ENCODE measurements at places on chromosomes 12 and 14. TPM values are rescaled to one million over a fixed set of nuclear protein-coding genes. Genes with fewer than 3 reads are reported as not detected.

DNA sequence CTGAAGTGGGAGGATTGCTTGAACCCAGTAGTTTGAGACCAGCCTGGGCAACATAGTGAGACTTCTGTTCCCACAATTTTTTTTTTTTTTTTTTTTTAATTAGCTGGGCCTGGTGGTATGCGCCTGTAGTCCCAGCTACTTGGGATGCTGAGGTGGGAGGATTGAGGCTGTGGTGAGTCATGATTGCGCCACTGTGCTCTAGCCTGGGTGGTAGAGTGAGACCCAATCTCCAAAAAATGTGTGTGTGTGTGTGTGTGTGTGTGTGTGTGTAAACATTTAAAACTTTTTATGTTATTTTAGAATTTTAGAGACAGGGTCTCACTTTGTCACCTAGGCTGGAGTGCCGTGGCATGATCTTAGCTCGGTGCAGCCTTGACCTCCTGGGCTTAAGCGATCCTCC lies 6.8 kb downstream of the PPP1R36 start:
- no peak for DNase-seq

DNA sequence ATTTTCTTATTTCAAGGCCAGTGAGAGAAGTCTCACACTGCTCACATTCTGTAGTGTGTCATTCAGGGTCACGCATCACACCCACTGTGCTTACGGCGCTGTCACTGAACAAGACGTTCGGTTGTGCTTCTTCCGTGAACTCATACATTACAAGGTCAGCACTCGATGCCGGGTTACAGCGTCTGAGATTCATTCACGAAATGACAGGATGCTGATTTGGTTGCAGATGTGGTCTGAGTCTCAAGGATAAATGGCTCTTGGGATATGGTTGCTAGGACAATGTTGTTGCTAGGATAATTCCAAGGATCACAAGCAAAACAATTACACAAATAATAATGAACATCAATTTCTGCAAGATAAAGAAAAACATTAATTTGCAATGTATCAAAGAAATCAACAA lies 47.4 kb downstream of the STX2 start:
- DNase-seq: no peak

DNA sequence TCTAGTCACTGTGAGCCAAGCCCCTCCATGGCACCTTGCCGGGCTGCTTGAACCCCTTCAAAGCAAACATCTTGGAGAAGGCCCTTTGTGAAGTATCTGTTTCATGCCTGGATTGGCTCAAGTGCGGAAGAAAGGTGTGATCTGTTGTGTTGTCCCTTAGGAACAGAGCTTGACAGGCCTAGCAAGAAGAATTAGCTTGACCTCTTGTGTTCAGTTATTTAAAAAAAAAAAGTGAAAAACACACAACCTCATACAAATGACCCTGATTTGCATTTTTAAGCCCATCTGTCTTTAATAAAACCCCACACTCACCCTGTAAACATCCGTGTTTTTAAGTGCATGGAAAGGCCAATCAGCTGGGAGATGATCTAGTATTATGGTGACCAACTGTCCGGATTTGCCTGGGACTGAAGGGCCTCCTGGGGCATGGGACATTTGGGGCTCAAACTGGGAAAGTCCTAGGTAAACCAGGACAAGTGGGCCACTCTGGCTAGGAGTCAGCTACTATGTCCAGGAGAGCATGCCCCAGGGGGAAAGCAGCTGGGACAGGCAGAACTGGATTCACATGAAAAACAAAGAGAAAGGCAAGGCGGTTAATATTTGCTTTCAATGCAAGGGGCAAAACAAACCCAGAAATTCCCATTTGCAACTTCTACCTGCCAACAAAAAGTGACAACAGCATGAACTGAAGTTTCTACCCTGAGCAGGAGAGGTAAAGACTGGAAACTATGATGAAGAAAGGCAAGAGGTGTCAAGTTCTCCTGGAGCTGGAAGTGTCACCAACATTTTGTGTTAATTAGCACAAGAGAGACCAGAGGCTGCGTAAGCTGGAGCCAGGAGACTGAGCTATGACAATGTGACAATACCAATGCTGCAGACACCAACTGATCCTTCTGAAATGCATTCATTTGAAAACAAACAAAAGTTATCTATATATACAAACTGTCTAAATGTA lies 78.6 kb downstream of the CLMN start:
- DNase-seq: no peak

DNA sequence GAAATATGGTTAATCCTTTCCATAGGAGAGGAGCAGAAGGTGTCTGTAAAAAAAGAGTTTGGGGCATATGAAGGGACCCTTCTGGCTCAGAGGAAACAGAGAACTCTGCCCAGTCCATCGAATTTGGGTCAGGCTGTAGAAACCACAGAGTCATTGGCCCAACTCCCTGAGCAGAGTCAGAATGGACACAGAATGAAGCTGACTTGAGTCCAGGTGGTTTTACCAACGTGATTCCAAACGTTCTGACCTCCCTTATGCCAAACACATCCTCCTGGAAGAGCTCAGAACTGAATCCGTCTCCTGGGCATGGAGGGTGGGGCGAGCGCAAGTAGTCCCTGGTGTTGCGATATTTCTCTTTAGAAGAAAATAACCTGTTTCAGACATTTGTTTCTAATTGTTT lies 138.8 kb downstream of the DAD1 start:
- no peak for DNase-seq

DNA sequence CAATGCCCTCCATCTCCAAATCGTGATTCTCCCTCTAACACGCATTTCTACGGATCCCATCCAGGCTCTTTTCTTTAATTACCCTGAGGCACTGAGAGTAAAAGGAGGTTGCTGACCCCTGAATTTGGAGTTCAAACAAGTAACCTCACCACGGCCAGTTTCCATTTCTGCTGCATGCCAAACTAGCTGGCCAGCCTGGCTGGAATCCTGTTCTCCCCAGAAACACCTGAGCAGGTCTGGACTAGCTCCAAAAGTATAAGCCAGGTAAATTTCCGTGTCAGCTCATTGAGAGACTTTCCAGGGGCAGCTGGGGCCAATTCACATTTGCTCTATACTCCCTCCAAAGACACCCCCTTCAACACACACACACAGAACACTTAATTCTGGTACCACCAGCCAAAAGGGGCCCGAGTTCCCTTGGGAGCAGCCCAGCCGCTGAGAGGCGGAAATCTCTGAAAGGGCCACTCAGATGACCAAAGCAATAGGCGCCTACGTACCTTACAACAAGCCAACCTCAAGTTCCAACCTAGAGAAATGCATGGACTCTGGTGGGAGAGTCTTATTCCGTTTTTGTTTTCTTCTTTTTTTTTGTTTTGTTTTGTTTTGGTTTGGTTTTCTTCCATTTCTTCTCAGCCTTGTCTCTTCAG lies 131.4 kb downstream of the NDUFA12 start:
- no peak for DNase-seq

Gene KLRB1
- total RNA-seq: not detected

Gene SMCO3
- not detected for total RNA-seq

DNA sequence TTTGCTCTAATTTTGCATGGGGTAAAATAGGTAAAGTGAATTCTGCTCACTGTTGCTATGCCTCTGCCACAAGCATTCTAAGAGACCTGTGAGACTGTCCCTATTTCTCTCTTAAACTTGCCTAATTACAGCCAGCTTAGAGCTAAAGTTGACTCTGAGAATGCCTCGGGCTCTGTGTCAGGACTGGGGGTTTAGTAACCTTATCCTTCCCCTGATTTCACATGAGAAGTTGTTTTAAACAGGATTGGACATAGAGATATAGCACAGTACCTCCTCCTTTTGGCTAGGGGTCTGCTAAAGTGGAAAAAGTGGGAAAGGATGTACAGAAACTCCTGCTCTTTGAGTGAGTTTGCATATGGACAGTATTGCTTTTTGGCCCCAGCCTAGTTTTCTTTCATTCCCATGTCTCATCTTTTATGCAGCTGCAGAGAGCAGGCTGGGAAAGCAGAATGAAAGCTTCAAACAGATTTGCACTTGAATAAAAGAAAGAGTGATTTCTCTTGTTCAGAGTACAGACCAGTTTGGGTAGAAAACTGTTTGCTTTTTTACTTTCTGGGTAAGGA lies 122.0 kb downstream of the RAD51B start:
- DNase-seq: no peak

DNA sequence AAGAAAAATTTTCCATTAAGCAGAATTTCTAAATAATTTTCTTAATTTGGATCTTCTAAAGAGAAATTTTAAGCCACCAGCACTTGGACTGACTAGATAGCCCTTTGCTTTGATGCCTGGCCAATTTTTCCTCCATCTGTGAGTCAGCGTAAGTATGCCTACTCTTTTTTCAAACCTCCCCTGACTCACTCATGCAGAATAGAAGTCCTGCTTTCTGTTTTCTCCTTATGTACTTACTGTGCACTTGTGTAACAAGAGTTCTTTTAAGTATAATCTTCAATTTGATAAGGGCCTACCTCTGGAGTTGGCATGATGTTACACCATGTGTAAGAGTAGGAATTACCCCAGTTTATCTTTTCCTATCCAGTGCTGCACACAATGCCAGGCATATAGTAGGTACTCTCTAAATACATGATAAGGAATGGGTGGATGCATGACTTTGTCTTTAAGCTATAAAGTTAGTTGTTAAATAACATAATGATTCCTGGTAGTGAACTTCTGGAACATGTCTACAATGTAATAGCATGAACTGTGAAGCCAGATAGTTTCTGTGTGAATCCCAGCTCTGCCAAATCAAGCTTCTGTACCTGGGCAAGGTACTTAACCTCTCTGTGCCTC lies 329.6 kb downstream of the TMTC2 start:
- no peak for DNase-seq

Gene SMARCD1
- total RNA-seq: 40.9 TPM

Gene CLEC6A
- not detected for total RNA-seq

- no peak for DNase-seq
These were observed 266.0 kb downstream of the ALG10 start for GRCh38 chr12:34287986-34288962.

GRCh38 chr12:62351326-62351725 lies 91.1 kb downstream of the USP15 start:
- DNase-seq: no peak

Gene ACOT6
- not detected for total RNA-seq

Gene IGF1
- total RNA-seq: 4.5 TPM

DNA sequence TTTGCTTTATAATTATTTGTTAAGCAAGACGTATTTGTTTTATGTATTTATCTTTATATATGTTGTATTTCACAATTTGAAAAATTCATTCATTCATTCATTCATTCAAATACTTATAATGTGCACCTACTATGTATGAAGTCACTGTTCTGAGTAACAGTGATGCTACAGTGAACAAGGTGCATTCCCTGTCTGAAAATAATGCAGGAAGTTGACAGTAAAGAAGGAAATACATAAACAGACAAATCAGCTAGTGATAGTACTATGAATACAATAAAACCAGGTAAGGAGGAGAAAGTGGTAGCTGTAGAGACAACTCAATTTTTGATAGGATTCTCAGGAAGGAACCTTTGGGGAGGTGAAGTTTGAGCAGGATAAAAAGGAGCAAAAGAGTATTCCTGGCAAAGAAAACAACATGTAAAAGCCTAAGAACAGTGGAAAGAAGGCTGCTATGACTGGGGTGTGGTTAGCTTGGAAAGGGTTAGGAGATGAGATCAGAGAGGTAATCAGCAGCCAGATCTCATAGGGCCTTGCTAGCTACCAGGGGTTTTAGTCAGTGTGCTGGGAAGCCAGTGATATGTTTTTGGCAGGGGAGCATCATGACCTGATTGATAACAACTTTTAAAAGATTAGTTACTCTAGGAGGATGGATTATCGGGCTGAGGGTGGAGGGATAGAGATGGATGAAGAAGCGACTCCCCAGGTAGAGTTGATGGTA lies 17.4 kb downstream of the BICDL1 start:
- DNase-seq: no peak

DNA sequence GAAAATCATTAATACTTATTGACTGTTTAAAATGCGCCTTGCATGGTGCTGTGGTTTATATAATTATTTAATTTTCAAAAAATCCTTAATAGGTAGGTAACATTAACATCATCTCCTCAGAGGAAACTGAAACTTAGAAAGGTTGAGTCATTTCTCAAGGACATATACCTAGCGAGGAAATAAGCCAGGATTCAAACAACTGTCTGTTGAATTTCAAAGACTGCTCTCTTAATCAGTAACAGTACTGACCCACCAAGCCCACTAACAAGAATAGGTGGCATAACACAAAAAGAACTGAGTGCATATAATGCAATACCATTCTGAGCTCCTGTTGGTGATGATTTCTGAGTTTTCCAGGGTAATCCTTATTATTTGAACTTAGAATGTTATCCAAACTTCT lies 174.3 kb downstream of the SOX5 start:
- DNase-seq: no peak

- no peak for DNase-seq
These were observed 119.2 kb upstream of the NCOR2 start for GRCh38 chr12:124686370-124687173.

Gene LEMD3
- 38.3 TPM for total RNA-seq

DNA sequence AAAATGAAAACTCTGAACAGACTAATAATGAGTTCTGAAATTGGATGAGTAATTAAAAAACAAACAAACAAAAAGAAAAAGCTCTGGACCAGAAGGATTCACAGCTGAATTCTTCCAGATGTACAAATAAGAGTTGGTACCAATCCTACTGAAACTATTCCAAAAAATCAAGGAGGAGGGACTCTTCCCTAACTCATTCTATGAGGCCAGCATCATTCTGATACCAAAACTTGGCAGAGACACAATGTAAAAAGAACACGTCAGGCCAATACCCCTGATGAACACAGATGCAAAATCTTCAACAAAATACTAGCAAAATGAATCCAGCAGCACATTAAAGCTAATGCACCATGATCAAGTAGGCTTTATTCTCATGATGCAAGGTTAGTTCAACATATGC lies 183.9 kb upstream of the CNOT2 start:
- DNase-seq: no peak

GRCh38 chr12:67112586-67112985 lies 156.6 kb upstream of the CAND1 start:
- no peak for DNase-seq

DNA sequence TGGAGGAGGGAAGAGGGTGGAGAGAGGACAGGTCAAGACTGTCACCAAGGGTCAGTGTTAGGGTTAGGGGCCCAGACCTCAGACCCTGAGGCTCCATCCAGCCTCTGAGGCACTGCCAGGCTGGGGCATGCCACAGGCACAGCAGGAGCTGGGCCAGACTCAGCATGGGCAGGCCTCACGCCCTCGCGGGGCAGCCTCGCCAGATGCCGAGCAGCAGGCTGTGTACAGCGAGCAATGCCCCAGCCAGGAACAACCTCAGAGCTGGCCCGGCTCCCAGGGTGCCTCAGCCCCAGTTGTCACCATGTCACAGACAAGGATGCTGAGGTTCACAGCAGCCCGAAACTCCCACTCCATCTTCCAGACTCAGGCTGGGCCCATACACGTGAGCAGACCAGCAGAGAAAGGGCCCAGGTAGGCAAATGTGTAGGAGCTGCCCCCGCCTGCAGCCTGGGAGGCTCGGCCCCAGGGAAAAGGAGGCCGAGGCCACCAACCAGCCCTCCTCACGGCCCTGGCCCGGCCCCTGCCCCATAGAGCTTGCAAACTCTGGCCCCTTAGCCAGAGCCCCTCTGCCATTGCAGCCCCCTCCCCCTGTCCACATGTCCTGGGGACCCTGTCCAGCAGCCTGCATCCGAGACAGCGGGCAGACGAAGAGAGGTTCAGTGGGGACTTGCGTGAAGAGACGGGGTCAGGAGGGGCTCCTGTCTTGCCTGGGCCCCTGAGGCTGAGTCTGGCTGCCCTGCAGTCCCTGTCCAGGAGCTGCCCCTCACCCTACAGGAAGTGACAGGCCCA lies 7.5 kb downstream of the C14orf180 start:
- DNase-seq: peak; percentile 48
